ENCODE measurements at places on chromosomes 2 and 18.

- DNase-seq, result no peak
Observed at GRCh38 chr2:12326449-12327190, 390.1 kb upstream of the TRIB2 start.

GRCh38 chr18:74918276-74918790 lies 290.6 kb downstream of the PTGR3 start:
- no peak for DNase-seq

DNA sequence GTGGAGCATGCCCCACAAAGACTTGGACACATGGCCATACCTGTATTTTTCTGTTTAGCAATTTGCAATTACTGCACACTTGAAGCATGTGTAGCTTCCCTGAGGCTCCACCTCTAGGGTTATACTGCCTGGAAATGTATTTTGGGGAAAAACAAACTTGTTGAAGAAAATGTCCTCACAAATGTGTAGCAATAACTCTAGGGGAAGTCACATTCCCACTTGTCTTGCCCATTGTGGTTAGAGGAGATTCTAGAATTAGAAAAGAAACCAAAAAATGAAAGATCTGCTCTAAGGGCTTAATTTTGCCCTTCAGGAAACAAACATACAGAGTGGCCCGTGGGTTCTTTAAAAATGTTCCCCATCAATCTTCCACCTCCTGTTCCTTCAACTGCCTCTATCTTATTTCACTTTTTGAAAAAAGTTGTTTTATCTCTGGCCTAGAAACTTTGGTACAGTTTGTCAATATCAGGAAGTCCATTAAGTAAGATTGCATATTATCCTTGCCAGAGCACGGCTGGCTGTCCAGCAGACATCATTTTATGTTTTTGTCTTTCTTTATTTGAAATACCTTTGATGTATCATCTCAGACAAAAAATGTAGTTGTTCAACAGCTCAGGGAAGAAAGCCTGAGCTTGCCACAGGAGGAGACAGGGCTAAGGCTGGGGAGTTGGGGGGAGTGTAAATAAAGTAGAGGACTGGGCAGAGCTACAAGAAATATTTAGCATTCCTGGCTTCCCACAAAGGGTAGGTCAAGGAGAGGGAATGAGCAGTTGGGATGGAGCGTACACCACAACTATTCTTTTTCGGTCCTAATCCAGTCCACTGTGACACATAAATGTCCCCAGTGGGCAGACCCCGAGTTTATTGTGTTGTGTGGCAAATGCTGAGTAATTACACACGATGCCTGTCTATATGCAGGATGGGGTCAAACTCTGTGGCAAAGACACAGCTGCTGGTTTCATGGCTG lies 96.8 kb upstream of the CDC42EP3 start:
- DNase-seq, result no peak

DNA sequence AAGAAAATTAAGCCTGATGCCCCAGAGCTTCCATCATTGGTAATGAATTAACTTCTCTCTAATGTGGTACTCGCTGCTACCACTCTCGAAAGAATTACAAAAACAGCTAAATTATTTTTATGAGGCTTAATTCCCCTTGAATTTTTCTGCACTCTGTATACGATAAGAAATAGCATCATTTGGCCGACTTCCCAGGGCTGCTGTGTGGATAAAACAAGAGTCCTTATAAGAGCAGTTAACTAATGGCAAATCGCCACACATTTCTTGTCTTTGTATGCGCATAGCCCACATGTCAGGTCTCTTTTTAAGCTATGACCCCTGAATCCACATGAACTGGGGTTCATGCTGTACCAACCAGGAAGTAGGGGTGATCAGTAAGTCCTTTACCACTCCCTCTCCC lies 668.4 kb downstream of the TMEM182 start:
- no peak for DNase-seq

DNA sequence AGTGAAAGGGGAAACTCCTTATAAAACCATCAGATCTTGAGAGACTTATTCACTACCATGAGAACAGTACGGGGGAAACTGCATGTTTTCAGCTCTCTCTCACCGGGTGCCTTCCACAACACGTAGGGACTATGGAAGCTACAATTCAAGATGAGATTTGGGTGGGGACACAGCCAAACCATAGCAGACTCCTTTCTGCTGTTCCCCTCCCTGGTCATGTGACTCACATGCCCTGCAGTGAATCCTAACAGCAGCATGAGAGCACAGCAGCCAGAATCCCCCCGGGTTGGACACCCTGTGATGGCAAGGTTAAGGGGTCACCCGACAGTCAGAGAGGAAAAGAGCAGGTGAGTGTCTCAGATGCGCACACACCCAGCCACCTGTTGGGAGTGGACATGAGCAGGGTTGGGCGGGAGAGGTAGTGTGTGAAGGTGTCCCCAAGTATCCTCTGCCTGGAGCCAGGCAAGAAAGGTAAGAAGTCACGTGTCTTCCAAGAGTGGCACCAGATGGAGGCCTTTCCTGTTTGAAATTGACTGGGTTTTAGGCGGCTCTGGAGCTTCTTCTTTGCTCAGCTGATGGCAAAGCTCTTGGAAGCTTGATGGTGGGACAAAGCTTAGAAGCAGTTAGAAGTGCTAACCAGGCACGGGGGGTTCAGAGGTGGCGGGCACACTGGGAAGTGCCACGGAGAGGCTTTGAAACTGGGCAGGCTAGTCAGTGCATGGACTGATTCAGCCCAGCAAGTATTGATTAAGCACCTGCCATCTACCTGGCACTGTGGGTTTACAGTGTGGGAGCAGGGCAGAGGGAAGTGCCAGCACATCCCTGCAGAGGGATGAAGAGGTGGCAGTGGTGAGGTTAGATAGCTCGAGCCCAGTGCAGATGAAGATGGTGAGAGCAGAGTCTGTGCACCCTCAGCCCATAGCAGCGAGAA lies 68.7 kb downstream of the RHOB start:
- no peak for DNase-seq

DNA sequence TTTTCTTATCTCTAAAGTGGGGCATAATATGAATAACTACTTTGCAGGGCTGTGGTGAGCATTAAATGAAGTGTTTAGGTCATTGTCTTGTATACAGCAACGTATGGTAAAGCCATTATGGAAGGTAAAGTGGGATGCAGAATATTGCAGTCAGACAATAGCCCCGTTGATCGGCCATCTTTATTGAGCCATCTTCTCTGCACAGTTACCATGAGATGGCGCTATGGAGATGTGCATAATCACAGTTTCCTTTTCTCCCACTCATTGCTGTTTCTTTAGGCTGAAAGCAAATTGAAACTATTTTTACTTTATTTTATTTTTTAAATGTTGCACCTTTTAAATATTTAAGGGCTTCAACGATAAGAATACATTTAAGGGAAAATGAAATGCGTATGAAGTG lies 108.9 kb downstream of the THSD7B start:
- DNase-seq, result no peak

DNA sequence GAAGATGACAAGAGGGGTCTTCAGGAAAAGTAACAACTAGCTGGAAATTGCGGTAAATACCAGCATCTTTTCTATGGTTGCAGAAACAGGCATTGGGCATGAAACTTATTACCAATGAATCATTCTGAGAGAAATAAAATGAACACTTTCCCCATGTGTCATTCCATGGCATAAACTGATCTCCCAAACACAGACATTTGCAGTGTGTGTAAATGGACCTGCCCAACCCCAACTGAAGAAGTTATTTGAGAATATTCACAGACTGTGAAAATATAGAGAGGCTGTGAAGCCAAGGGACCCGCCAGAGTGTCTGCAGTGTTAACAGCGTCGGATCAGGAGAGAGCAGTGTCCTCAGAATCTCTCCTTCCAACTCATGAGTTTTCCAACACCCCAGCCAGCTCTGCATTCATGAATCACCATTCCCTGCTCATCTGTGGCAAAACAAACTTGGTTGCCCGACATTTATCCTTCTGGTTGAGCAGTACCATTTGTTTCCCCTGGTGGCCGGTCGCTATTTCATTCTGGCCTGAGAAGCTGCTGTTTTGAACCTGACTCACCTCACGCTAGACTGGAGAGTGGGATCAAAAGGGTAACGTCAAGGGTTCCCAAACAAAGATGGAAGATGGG lies 238.4 kb downstream of the PID1 start:
- no peak for DNase-seq

GRCh38 chr2:107340955-107341354 lies 455.0 kb upstream of the ST6GAL2 start:
- DNase-seq, result no peak

GRCh38 chr2:237835372-237835771 lies 24.1 kb upstream of the RAMP1 start:
- DNase-seq, result no peak

DNA sequence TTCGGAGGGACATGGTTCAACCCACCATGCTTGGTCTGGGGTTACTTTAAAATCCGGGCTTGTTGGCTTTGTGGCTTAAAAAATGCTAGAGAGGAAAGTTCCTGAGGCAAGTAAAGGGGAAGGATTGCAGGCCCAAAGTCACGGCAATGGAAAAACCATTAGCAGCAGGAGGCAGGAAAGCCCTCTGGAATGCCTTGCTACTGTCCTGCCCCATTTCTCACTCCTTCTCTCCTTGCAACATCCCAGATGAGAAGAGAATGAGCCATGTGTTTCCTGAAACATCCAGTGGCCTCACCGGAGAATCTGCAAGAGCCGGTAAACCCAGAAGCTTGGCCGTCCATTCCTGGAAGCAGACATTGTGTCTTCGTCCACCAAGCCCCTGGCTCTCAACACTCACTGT lies 97.4 kb upstream of the LCLAT1 start:
- no peak for DNase-seq

DNA sequence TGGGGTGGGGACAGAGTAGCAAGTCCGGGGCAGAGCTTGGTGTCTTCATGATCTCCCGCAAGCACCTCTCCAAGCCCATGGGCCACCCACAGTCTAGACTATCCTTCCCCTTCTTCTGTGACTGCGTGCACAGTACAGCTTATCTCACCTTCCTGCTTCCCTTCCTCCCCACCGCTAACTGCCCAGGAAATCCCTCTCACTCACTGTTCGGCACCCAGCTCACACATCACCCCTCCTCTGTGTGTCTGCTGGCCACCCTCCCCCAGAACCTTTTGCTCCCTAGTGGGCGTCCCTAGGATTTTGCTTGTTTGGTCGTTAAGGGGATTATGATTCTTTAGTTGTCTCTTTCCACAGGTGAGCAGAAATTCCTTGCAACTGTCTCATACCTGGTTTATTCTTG lies 31.5 kb upstream of the SMAD7 start:
- no peak for DNase-seq

- DNase-seq, result no peak
Observed at GRCh38 chr2:203908797-203909185, 27.8 kb upstream of the ICOS start.

DNA sequence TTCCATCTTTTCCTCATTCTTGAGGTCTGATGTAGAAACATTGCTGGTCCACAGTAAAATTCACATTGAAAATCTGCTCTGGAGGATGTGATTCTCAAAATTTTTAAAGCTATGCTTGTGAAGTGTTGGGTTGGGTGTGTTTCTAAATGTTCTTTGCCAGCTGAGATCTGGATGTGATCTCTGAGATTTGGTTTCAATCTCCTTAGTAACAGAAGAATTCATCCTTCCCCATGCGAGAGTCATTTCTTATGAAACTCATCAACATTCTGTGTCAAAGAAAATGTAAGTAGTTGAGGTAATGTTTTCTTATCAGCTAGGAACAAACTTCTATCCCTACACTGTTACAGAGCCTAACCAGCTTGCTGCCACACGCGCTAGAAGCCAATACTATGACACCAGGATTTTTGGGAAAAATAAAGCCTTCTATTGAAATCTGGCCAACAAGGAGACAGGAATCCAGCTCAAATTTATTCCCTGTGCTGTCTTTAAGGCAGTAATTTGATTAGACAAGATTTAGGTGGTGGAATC lies 134.9 kb downstream of the PTH2R start:
- DNase-seq, result no peak

GRCh38 chr2:216344950-216345300 lies 27.4 kb downstream of the MARCHF4 start:
- DNase-seq, result peak; percentile 14

DNA sequence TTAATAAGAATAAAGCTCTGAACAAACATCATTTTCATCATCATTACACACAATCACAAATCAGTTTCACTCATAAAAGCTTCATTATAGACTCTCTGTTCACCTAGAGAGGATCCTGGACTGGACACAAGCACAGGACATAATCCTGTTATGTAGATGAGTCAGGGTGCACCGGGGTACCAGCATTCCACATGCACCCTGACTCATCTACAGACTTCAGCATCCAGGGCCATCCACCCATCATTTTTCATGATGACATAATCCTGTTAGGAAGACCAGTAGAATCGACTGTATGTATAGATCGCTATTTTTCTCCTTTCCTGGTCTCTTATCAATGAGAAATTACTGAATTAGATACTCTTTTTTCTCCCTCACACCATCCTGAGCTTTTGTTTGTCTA lies 73.7 kb upstream of the PIK3C3 start:
- no peak for DNase-seq

DNA sequence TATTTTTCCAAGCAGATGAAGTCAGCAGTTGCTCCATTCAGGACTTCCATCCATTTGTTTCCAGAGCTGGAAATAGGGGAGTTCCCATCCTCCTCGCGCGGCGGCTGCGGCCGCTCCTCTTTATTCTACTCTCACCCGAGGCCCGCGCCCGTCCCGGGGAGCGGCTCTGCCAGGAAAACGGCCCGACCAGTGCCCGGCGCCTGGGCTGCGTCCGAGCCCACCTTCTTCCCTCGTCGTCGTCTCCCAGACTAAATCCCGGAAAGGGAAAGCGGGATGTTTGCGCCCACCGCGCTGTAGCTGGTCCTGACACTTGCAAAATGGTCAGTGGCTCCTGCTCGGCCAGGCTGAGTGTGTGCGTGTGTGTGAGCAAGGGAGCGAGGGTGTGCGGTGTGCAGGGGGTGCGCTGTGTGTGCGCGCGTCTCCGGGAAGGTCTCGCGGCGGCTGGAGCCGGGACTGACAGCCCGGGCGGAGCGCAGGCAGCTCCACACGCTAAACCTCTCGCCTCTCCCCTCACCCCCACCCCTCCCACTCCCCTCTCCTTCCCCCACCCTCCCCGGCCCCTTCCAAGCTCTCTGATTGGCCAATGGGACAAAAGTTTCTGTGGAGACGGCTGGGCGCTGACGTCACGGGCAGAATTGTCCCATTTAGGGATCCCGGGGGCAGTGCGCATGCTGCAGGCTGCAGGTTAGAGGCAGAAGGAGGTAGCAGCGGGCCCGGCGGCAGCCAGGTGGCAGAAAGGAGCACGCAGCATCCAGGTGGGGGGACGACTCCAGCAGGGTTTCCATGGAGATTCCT lies at the start of gene NOL4:
Gene NOL4 (minus strand): TSS at position 491 of the 795 bp plus-strand sequence. CDS start 1,660 bp downstream, outside the sequence.
- DNase-seq, result no peak

DNA sequence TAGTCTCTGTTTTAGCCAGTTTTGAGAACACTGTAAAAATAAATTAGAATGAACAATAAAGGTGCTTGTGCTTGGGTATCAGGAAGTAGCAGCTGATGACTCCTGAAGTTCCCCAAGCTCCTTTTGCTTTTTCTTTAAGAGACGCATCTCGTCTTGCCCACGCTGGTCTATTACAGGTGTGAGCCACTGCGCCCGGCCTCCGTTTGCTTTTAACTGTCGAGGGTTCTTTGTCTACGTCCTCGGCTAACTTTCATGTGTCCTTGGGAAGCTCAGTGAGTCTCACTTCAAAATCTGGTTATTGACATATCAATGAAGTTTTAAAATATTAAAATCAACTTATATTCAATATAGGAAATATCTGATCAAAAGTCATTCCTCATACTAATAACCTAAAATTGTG lies 246.5 kb downstream of the FBXO15 start:
- peak; percentile 72 for DNase-seq
